Cerebellar cortex (tissue), 1 donor: ENCODE measurements at places on chromosomes 7 and 10.

- no peak for DNase-seq
These were observed 160.8 kb upstream of the TCF7L2 start for GRCh38 chr10:112789248-112789647.

- no peak for DNase-seq
These were observed 162.1 kb downstream of the JAZF1 start for GRCh38 chr7:28018446-28018845.

DNA sequence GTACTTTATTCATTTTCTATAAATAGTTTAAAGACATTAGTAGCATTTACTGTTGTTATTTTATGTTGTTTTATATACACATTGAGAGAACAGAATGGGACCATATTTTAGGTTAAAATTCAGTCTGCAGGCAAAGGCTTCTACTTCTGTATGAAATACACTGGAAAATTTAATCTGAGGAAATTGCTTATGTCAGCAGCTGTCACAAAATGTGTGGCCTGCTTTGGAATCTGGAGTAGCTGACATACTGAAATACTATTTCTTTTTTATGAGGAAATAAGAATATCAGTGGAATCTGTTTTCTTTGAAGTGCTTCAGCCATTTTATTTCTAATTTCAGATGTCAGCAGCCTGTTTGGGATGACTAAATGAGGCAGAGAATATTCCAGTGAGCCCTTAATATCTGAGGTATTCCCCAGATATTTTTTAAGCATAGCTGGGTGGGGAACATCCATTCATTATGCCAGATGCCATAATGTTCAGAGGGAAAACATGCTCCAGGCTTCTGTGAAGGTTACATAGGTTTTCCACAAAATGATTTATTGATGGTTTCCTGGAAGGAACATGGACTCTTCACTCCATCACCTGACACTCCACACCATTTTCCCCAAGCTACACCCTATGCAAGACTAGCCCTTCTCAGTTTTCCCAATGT lies 267.1 kb downstream of the ARL4A start:
- DNase-seq = no peak

- DNase-seq = no peak
These were observed 98.6 kb upstream of the MKX start for GRCh38 chr10:27844223-27844622.

GRCh38 chr7:104299777-104300176 lies 28.6 kb upstream of the LHFPL3 start:
- DNase-seq = no peak
